Activated T-helper 2 cell treated with anti-CD3 and anti-CD28 coated beads, Interferon-gamma antibody, Interleukin-2, Interleukin-4, amounts not matched to agents 10 μg/mL and 5 μg/mL and 100 μg/mL, durations not matched to agents 14 hours and 24 hours and 36 hours (primary cell): ENCODE measurements at places on chromosomes 6 and 20. TPM values are rescaled to one million over a fixed set of nuclear protein-coding genes. Genes with fewer than 3 reads are reported as not detected.

- no peak for DNase-seq
- no peak overlapping the region for H3K27ac ChIP-seq
- peaks cover 34% of the 10 kb centered on the region for H3K27me3 ChIP-seq
- no peak overlapping the region for H3K4me3 ChIP-seq
These were observed 25.5 kb upstream of the ARG1 start for GRCh38 chr6:131547488-131547887.

DNA sequence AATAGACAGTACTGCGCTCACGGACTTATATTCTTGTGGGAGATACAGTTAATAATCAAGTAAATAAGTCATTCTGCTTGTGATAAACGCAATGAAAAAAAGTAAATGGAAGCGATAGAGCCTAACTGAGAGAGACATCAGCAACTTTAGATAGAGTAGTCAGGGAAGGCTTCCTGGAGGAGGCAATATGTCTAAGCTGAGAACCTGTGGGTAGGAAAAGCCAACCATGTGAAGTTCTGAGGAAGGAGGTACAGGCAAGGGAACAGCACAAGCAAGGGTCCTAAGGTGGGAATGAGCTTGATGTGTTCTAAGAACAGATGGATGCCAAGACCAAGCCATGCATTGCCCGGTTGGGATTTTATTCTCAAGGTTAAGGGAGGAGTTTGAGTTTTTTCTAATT is 7.2 kb upstream of the KCNB1 start:
- H3K36me3 ChIP-seq, result no peaks in the 10 kb centered on the region
- H3K4me3 ChIP-seq, result no peak overlapping the region
- peaks cover 44% of the 10 kb centered on the region for H3K27me3 ChIP-seq
- H3K27ac ChIP-seq, result no peak overlapping the region
- H3K4me1 ChIP-seq, result no peaks in the 10 kb centered on the region
- DNase-seq, result no peak

The CYP39A1 gene
- total RNA-seq, result not detected in 2 replicates

GRCh38 chr20:41317546-41318270 is at the start of gene ZHX3:
Gene ZHX3 (minus strand): TSS chr20:41317731. CDS start chr20:41204916, 112,815 bp downstream.
- H3K4me3 ChIP-seq, result peak within 1 kb of the TSS; percentile 84
- peaks cover 26% of the 10 kb centered on the region for H3K4me1 ChIP-seq
- H3K27ac ChIP-seq, result peak within 1 kb of the TSS; percentile 70
- DNase-seq, result peak; percentile 94
- H3K27me3 ChIP-seq, result peaks cover 4% of the 10 kb centered on the region
- H3K36me3 ChIP-seq, result no peaks in the 10 kb centered on the region

DNA sequence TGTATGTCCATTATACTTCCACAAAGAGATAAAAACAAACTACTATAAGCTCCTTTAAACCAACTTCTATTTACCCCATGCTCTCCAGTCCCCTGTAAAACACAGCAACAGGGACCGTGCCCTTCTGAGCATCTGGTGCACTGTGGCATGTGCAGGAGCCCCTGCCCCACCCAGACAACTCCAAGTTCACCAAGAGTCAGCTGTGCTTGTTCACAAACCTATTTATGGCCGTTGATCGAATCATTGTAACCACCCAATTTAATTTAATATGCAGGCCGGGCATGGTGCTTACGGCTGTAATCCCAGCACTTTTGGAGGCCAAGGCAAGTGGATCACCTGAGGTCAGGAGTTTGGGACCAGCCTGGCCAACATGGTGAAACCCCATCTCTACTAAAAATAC is 13.7 kb upstream of the BLCAP start:
- peaks cover 18% of the 10 kb centered on the region for H3K27me3 ChIP-seq
- no peaks in the 10 kb centered on the region for H3K4me1 ChIP-seq
- DNase-seq, result no peak
- no peak overlapping the region for H3K27ac ChIP-seq

GRCh38 chr6:107786709-107787588 is 37.2 kb downstream of the SCML4 start:
- DNase-seq, result peak; percentile 41
- H3K36me3 ChIP-seq, result no peaks in the 10 kb centered on the region
- H3K27ac ChIP-seq, result no peak overlapping the region
- H3K4me3 ChIP-seq, result peak overlapping the region; percentile 60

- no peak for DNase-seq
- H3K27me3 ChIP-seq, result no peaks in the 10 kb centered on the region
- H3K4me1 ChIP-seq, result no peaks in the 10 kb centered on the region
- no peak overlapping the region for H3K4me3 ChIP-seq
These were observed 401.9 kb downstream of the THBS2 start for GRCh38 chr6:168851460-168852375.

The RBPJL gene
- not detected in 2 replicates for total RNA-seq

GRCh38 chr6:132491303-132491702 is 21.6 kb downstream of the STX7 start:
- no peak overlapping the region for H3K27ac ChIP-seq
- H3K27me3 ChIP-seq, result no peaks in the 10 kb centered on the region
- no peak overlapping the region for H3K4me3 ChIP-seq
- H3K36me3 ChIP-seq, result peaks cover 15% of the 10 kb centered on the region
- DNase-seq, result no peak

DNA sequence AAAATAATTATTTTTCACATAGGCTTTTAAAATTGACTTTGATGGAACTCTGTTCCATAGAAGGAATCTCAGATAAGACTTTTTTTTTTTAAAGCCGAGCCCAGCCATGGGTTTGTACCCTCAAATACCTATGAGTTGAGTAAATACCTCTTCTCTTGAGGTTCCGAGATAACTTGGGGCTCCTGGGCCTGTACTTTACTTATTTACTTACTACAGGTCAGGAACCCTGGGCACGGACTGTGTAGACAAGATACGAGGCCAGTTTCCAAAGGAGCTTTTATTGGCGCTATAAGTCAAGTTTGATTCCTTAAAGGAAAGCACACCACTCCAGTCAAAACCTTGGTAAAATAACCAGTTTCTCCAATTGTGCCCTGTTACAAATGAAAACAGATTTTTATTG is 7.5 kb downstream of the AFG1L start:
- no peak overlapping the region for H3K27ac ChIP-seq
- no peak overlapping the region for H3K4me3 ChIP-seq
- peaks cover 10% of the 10 kb centered on the region for H3K4me1 ChIP-seq
- H3K36me3 ChIP-seq, result no peaks in the 10 kb centered on the region
- no peak for DNase-seq

DNA sequence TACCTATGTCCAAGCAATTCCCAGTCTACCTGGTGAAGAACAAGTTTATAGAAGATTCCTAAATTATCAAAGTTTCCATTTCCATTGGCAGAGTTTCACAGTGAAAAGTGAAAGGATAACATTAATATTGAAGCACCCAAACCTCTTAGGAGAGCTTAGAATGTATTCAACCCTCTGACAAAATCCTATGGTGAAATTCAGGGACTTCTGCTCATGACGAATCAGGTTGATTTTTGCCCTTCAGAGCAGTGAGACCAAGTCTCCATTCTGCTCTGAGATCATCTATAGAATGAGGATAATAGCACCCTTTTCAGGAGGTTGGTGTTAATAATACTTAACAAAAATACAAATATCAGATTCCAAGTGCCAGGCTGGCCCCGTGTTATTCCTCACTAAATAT is 15.5 kb downstream of the SERPINB1 start:
- no peak for DNase-seq
- H3K4me3 ChIP-seq, result no peak overlapping the region
- H3K4me1 ChIP-seq, result peaks cover 4% of the 10 kb centered on the region

The IL17F gene
- total RNA-seq, result not detected in 2 replicates

DNA sequence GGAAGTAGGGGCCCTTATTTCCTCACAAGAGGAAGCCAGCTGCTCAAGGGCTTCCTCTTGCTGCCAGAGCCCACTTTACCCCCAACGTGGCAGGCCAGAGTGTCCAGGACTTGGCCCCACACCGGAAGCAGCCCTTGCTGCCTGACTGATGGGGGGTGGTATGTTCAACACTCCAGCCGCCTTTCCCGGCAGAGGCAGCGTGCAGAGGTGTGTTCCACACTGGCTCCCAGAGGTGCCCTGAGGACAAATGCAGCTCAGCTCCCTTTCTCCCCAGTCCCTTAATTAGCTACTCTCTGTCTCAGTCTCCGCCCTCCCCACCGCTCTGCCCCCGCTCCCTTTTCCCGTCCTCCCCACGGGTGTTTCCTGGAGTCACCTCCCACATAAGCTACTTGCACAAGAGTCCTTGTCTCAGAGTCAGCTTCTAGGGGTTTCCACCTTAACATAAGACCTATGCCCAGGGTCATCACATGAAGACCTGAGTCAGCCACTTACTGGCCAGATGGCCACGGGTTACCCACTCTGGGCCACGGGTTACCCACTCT is 61.7 kb upstream of the SHLD1 start:
- no peak for DNase-seq
- H3K36me3 ChIP-seq, result no peaks in the 10 kb centered on the region
- no peaks in the 10 kb centered on the region for H3K4me1 ChIP-seq
- H3K27ac ChIP-seq, result no peak overlapping the region
- H3K27me3 ChIP-seq, result no peaks in the 10 kb centered on the region

DNA sequence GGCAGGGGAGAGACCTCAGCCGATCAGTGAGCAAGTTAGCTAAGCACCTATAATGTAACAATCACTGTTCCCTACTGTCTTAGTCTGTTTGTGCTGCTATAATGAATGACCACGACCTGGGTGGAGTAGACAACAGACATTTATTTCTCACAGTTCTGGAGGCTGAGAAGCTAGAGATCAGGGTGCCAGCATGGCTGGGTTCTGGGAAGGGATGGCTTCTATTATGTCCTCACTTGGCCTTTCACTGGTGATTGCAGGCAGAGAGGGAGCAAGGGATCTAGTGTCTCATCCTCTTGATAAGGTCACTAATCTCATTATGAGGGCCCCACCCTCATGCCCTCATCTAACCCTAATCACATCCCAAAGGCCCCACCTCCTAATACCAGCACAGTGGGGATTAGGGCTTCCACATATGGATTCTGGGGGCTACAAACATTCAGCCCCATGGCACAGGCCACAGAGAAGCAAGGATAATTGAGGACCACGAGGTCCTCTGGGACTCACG is 162.5 kb downstream of the CD83 start:
- no peak overlapping the region for H3K4me3 ChIP-seq
- no peak for DNase-seq
- H3K4me1 ChIP-seq, result peaks cover 33% of the 10 kb centered on the region

The TSPYL4 gene
- total RNA-seq, result 17.5 and 18.0 TPM in 2 replicates

DNA sequence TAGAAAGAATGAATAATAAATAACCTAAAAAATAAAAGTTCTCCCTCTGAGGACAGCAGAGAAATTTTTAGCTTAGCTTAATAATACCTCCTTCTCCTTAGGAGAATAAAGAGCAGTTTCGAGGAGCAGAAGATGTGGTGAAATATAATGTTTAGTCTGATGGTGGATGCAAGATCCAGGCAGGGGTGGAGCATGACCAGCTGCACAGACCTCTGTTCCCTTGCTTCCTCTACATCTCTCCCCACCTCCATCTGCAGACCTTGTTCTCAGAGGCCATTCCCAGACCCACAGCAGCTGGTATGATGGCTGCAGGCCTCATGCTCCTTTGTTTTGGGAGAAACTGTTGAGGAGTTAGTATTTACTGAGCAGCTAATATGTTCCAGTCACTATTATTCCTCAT is 1.5 kb downstream of the BTN3A2 start:
- DNase-seq, result no peak
- H3K4me1 ChIP-seq, result peaks cover 49% of the 10 kb centered on the region
- H3K4me3 ChIP-seq, result peak overlapping the region; percentile 73

The STX11 gene
- 19.2 and 19.7 TPM in 2 replicates for total RNA-seq

DNA sequence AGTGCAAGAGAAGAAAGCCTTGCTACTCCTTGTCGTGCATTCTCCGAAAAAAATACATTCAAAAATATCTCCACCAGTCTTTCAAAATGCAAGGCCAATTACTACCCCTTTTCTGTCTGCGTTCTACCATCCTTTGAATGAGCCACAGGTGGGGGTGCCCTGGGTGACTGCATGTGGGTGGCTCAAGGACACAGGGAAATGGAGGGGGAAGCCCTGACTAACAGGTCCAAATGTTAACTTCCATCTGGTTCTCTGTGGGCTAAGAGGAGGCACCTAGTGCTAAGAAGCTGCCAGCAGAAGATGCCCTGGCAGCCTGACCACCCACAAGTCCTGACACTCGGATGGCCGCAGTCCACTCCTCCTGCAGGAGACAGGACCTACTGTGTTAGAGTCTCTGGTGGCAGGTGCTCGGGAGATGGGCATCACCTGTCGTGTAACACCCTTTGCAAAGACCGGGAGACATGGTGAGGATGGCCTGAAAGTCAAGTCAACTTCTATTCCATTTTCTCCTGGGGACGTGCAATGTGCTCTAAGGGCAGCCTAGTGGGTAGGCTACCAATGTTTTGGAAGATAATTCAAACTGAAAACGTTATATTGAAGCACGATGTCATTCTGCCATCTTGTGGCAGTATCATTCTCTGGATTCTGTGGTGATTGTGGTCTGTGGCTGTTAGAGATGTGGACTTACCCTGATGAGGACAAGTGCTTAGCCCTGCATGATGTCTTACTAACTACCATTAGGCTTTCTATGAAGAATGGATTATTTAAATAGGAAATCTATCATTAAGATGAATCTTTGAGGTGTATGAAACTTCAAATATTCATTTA is 27.4 kb upstream of the IGF2R start:
- H3K4me1 ChIP-seq, result peaks cover 8% of the 10 kb centered on the region
- H3K36me3 ChIP-seq, result no peaks in the 10 kb centered on the region
- no peak overlapping the region for H3K4me3 ChIP-seq
- no peak overlapping the region for H3K27ac ChIP-seq
- peaks cover 12% of the 10 kb centered on the region for H3K27me3 ChIP-seq
- no peak for DNase-seq

- peak overlapping the region; percentile 93 for H3K4me3 ChIP-seq
- no peak overlapping the region for H3K27ac ChIP-seq
- DNase-seq, result no peak
- peaks cover 57% of the 10 kb centered on the region for H3K4me1 ChIP-seq
- H3K36me3 ChIP-seq, result peaks cover 34% of the 10 kb centered on the region
These were observed 1.4 kb downstream of the NEDD9 start for GRCh38 chr6:11231108-11231463.

DNA sequence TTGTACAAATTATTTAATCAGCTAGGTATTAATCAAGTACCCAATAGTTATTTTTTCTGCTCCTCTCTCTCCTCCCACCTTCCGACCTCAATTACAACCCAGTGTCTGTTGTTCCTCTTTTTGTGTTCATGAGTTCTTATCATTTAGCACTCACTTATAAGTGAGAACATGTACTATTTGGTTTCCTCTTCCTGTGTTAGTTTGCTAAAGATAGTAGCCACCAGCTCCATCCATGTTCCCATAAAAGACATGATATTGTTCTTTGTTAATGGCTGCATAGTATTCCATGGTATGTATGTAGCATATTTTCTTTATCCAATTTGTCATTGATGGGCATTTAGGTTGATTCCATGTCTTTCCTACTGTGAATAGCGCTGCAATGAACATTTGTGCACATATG is 652.8 kb upstream of the CITED2 start:
- no peak for DNase-seq
- no peaks in the 10 kb centered on the region for H3K36me3 ChIP-seq
- no peak overlapping the region for H3K27ac ChIP-seq
- no peak overlapping the region for H3K4me3 ChIP-seq
- no peaks in the 10 kb centered on the region for H3K27me3 ChIP-seq
- no peaks in the 10 kb centered on the region for H3K4me1 ChIP-seq

GRCh38 chr6:43936476-43936875 is 166.5 kb downstream of the VEGFA start:
- H3K4me1 ChIP-seq, result no peaks in the 10 kb centered on the region
- H3K36me3 ChIP-seq, result no peaks in the 10 kb centered on the region
- H3K27me3 ChIP-seq, result peaks cover 2% of the 10 kb centered on the region
- DNase-seq, result no peak
- H3K4me3 ChIP-seq, result no peak overlapping the region

GRCh38 chr20:40431611-40432010 is 257.4 kb downstream of the MAFB start:
- no peak overlapping the region for H3K27ac ChIP-seq
- H3K4me3 ChIP-seq, result no peak overlapping the region
- DNase-seq, result no peak
- no peaks in the 10 kb centered on the region for H3K36me3 ChIP-seq

- DNase-seq, result no peak
- H3K4me3 ChIP-seq, result no peak overlapping the region
- no peaks in the 10 kb centered on the region for H3K4me1 ChIP-seq
- no peaks in the 10 kb centered on the region for H3K27me3 ChIP-seq
- no peaks in the 10 kb centered on the region for H3K36me3 ChIP-seq
These were observed 123.9 kb downstream of the MAFB start for GRCh38 chr20:40565001-40565681.
